Urinary bladder (tissue), 4 donors: ENCODE measurements at places on chromosomes 4 and X. TPM values are rescaled to one million over a fixed set of nuclear protein-coding genes. Genes with fewer than 3 reads are reported as not detected.

The ADH1C gene
- 10.8 TPM for polyA plus RNA-seq

The STK32B gene
- polyA plus RNA-seq, result 2.1 TPM

DNA sequence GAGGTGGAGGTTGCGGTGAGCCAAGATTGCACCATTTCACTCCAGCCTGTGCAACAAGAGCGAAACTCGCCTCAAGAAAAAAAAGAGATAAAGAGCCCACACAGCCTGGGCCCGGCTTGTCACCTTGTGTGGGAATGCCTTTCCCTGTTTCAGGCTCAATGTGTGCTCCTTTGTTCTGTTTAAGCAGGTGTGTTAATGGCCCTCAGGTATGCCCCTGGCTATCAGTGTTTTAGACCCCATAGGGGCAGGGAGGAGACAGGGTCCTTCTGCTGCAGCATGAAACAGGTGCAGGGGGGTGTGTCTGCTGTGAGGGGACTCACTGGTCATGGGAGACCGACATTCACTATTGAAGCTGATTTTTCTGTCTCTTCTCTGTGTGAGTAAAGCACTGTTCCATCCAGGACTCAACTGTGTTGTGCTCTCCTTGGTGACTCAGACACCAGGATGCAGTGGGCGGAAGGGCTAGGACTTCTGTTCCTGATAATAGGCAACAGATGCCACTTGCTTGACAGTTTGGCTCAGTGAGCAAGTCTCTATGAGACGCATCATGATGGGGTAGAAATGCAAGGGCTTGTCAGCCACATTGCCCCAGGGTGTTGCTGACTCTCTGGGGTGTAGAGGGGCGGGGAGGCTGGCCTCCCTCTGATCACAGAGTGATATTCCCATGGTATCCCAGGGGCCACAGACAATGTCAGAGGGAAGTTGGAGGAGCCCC lies 15.6 kb upstream of the LAP3 start:
- no peak for DNase-seq

DNA sequence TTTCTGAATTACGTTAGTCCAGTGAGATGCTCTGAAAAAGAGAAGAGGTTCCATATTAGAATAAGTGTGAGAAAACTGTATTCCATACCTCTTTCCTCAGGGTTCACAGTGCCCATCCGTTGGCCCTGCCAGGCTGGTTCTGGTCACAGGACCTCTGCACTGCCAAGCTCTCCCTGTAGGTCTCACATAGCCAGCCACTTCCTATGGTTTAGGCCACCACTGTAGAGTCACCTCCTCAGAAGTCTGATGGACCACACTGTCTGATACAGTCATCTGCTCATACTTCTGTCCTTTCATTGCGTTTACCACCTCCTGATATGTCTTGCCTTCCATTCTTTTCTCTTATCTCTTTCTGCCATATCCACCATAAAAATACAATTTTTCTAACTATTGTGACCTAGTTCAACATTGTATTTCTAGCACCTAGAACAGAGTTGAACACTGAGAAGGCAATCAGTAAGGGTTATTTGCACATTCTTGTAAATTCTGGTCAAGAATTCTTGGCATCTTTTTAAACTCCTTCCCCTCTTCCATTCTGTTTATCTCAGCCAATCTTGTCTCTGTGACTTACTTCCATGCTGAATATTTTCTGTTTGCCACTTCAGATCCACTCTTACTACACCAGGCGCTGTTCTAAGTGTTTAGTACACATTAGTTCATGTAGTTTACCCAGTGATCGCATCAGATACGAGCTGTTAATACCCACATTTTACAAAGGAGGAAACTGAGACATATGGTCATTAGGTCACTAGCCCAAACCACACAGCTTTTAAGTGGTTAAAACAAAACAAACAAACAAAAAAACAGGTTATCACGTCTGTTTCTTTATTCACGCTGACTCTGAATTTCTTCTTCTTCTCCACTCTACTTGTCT lies 125.6 kb downstream of the CBR4 start:
- DNase-seq, result no peak

DNA sequence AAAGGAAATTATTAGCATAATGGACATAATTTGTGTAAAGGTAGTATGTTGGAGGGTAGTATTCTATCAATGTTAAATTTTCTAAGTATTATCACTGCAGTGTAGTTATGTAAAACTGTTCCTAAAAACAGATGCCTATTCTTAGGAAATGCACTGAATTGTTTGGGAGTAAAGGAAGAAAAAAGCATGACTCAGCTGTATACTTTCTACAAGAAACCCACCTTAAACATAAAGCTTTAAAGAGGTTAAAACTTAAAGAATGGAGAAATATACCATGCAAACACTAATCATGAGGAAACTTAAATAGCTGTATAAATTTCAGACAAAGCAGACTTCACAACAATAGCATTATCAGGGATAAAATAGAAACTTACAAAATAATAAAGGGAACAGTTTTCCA lies 292.9 kb downstream of the ANTXR2 start:
- DNase-seq, result no peak

- no peak for DNase-seq
Observed at GRCh38 chr4:24067367-24068193, 177.7 kb upstream of the PPARGC1A start.
